ENCODE measurements at places on chromosomes 12 and 14.
A peak's percentile ranks its signal among the peaks of the same experiment; 100 is the strongest.

GRCh38 chr14:64279704-64280668 is 14.2 kb downstream of the ESR2 start:
- DNase-seq: no peak

DNA sequence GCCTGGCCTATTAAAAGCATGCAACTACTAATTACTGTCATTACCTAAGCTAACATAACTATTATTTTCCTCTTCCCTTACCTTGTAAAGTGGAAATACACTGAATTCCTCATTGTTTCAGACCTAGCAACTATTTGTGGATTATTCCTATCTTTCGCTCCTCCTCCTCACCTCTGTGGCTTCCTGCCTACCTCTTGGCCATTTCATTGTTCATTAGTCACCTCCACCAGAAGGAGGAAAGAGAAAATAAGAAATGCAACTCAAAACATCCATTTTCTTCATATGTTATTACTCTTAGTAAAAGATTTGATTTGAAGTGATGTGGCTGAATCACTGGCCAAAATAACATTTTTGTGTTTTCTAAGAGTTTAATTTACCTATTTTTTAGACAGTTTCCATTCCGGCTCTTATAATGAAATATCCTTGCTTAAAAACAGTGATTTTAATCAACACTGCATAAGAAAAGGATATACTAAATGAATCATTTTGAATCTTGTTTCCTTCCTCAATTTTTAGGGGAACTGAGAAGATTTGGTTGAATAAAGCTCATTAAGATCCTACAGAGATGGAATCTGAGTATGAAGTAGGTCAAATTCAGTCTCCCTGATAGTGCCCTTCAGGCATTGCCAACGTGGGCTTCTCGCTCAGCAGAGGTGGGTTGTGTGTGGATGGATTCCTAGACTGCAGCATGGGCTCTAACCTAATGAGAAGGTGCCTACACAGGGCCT is 27.6 kb upstream of the ARHGAP5 start:
- DNase-seq: no peak

GRCh38 chr12:46296822-46297221 is 28.0 kb upstream of the SLC38A1 start:
- peak; percentile 23 for DNase-seq

DNA sequence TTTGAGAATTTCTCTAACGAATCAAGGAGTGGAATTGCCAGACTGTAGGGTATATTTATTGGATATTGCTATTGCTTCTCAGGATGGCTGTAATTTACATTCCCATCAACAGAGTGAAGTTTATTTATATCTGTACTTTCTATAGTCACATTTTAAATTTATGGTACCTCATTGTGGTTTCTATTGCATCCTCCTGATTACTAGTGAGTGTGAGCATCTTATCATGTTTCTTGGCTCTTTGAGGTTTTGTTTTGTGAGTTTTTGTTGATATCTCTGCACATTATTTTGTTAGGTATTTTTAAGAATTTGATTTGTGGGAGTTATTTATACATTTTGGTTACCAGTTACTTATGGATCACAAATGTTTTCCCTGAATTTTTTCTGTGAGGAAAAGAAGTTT is 13.9 kb downstream of the DNM1L start:
- DNase-seq: no peak

- DNase-seq: no peak
Measured at GRCh38 chr12:115485967-115486366, 791.5 kb downstream of the MED13L start.

DNA sequence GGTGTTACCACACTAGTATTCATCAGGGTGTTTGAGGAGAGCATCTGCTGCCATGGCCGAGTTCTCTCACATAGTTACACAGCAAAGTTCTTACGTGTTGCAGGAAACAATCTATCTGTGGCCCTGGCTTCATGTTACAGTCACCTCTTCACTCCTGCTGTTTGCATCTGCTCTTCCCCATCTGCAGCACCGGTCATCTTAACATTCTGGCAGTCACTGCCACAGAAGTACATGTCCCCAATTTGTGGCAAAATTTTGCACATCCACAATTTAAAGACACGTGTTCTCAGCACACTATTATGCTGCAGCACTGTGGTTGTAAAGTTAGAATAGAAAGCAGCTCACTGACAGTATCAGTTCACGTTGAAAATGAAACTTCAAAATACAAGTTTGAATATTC is 23.2 kb downstream of the MAPK1IP1L start:
- DNase-seq: no peak
